HS-5 (cell line): ENCODE measurements at places on chromosomes 12 and 14.

GRCh38 chr12:41919526-41920261 is 225.0 kb downstream of the GXYLT1 start:
- DNase-seq, result no peak

DNA sequence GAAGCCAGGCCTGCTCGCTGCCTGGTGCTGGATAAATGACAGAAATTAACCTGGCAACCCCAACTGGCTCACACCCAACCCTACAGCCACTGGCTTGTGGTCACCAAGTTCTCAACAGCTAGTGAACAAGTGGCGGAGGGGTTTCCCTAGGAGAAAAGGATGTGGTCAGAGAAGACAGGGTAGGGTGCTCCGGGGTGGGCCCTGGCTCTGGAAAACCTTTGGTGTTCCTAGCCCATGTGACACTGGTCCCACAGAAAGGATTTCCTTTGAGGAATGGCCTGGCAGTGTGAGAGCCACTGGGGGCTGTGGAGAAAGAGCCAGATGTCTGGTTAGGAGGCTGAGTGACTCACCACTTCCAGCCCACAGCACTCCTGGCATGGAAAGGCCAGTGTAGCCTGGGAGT is 8.7 kb downstream of the SYNE3 start:
- no peak for DNase-seq

GRCh38 chr12:125284945-125285685 is 219.9 kb downstream of the AACS start:
- no peak for DNase-seq

DNA sequence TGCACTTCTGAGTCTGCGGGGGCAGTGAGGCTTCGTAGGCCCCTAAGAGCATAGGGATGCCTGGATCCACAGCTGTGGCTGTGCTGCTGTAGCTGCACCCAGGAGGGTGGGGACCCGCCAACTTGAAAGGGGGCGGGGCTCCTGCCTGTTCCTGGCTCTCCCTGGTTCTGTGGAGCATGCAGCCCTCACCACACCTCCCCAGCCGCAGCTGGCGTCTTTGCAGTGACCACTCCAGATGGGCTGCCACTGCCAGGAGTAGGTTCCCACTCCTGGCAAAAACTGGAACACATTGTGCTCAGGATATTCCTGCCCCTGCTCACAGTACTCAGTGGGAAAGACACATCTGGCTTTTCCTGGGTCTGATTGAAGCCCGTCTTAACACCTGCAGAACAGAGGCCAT is 35.8 kb downstream of the TIMELESS start:
- DNase-seq, result no peak

DNA sequence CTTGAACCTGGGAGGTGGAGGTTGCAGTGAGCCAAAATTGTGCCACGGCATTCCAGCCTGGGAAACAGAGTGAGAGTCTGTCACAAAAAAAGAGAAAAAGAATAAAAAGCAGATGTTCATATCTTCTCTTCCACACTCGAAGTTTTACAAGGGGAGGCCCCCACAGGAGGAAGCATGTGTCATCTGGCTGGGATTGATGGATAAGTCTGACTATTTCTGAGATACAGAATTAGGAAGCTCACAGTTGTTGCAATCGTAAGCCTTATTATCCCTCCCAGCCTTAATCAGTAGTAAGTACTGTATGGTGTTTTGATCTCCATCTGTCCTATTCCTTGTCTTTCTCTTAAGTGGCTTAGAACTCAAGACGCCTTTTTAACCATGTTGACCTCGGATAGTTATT is 31.9 kb upstream of the RASSF8 start:
- DNase-seq, result no peak

- DNase-seq, result no peak
Observed at GRCh38 chr12:132021031-132021871, 71.5 kb downstream of the EP400 start.

GRCh38 chr12:97109441-97109840 is 202.4 kb downstream of the NEDD1 start:
- no peak for DNase-seq

GRCh38 chr14:68380329-68380741 is 412.5 kb downstream of the ZFP36L1 start:
- no peak for DNase-seq

GRCh38 chr12:50934371-50934851 is 17.9 kb upstream of the HIGD1C start:
- no peak for DNase-seq

DNA sequence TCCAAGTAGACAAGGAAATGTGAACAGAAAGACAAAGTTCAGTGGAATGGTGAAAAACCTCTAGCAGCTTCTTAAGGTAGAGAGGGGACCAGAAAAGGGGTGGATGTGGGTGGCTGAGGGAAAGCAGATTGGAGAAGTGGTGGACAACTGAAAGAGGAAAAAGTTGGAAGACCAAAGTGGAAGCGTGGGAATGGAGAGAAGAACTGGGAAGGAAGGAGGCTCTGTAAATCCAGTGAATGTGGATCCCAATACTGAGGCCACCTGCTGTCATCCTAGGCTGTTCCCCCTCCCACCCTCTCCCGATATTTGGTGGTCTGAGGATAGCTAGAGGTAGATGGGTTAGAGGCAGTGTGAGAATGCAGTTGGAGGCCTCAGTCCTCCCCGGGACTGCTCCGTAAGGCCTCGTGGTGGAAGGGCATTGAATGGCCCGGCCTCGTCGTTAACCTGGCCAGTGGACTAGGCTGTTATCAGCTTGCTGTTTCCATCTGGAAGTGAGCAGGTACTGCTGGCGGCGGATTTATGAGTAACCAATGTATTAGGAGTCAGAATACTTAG is 822 bp upstream of the POU6F1 start:
- DNase-seq, result no peak

DNA sequence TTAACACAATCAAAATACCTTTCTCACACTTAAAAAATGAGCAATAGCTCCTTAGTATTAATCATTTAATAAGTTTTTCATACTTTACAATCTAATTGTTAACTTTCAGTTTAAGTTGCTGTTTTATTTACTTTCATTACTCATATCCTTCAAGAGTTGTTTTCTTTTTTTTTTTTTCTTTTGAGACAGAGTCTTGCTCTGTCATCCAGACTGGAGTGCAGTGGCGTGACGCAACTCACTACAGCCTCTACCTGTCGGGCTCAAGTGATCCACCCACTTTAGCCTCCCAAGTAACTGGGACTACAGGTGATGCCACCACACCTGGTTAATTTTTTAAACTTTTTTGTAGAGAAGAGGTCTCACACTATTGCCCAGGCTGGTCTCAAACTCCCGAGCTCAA is 16.1 kb downstream of the ZBTB1 start:
- DNase-seq, result no peak

DNA sequence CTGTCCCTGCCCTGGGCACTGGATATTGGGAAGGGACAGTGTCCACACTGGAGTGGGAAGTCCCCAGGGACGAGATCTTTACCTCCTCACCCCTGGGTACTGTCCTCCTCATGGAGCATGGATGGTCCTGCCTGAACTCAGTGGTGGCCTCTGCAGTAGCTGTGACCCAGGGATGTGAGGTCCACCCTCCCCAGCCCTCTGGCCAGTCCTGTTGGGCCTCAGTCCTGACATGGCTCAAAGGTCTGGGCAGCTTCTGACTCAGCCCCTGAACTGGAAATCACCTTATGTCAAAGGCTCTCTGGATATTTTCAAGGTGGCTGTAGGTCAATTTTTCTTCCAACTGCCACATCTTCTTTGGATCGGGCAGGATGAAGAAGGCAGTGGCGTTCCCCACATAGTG is 24.4 kb downstream of the SERPINA1 start:
- no peak for DNase-seq

GRCh38 chr12:54282949-54283593 is 2.5 kb downstream of the HNRNPA1 start:
- no peak for DNase-seq

- no peak for DNase-seq
Observed at GRCh38 chr12:26318661-26319068, 123.3 kb downstream of the SSPN start.

DNA sequence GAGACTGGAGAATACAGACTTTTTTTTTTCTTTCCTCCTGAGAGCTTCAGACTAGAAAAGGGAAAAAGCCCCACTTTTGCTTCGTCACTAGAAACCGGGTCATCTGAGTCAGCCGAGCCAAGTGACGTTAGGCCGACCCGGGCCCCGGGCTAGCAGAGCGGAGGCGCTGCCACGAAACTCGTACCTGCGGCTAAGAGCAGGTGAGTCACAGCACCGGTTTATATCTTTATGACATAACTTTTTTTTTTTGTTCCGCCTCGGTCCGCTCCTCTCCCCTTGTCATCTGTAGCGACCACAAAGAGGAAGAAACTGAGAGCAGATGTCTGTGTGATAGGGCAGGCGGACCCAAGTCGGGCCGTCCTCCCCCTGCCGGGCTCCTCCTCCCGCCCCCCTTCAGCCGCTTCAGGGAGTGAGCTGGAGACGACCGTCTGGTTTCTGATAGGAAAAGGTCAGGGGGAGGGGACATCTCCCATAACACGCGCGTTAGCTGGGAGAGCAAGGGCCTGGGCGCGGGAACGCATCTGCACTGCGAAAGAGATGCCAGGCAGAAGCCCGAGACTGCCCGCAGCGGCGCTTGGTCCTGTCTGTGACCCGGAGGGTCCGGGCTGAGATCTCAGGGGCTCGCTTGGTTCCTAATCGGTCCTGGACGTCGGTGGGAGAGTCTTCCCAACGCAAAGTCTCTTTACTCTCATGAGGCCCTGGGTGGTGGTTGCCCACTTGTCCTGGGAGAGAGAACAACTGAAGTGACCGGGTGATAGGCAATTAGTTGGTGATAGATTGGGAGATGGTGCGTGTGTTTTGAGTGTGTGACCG is 586 bp downstream of the TTC6 start:
- no peak for DNase-seq

- DNase-seq, result no peak
Observed at GRCh38 chr14:25026476-25027137, 23.3 kb downstream of the STXBP6 start.

GRCh38 chr12:128353301-128353700 is 86.3 kb downstream of the TMEM132C start:
- DNase-seq, result no peak

DNA sequence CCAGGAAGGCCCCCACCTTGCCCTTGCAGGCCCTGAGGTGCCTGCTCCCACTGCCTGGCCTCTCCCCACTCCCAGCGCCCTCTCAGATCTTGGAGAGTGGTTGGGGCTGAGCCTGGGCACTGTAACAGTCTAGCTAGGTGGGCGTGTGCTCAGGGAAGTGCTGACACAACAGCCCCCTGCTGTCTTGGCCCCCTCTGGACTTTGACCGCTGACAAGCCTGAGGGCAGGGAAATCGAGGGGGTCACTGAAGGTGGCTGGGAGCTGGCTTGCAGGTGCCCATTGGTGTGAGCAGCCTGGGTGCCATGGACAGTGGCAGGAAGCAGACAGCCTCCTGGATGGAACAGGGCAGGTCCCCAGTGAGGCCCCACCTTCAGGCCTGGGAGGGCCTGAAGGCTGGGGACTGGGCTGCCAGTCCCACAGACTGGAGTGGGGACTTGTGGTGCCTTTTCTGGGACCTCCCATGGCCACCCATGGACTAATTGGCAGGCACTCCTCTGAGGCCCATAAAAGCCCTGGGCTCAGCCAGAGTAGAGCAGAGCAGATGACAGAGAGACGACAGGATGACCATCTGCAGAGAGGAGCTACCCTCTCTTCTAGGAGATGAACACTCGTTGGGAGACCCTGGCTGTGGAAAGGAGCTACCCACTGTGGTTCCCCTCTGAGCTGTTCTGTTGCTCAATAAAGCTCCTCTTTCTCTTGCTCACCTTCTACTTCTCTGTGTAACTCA is 158.6 kb upstream of the SLC38A2 start:
- no peak for DNase-seq

DNA sequence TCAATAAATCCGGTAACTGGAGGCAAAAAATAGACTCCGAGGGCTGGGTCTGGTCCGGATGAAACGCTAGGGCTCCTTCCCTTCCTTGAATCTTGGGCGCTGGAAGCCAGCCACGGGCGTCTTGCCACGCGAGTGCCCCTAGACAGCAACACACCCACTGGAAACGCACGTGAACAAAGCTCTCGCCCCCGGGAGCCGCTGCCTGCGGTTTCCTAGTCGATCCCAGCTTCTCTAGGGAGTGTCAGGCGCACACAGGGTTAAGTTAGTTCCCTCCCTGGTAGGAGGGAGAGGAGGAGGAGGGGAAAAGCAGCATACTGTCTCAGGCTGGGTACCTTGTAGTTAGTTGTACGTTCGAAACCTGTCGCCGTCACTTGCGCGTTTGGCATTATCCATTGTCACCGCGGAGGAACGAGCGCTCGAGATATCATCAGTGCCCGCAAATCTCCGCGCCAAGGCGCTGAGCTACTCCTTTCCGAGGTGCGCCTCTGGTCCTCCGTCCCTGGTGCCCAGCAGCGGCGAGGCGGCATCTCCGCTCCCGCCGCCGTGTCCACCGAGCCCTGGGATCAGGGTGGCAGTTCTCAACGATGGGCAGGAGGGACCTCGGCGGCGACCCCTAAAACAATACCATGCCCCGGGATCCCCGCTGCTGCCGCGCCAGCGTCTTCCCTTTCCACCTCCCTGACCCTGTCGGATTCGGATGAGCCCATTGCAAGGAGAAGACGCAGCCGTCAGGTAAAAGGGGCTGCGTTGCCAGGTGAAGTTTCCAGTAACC is at the start of gene FLRT2:
Gene FLRT2 (plus strand): TSS at position 342 of the 772 bp plus-strand sequence. CDS start 91,371 bp downstream, outside the sequence.
- no peak for DNase-seq

- no peak for DNase-seq
Observed at GRCh38 chr14:79248126-79248525, 963.2 kb downstream of the DIO2 start.

GRCh38 chr12:84803661-84804060 is 108.9 kb downstream of the SLC6A15 start:
- no peak for DNase-seq

DNA sequence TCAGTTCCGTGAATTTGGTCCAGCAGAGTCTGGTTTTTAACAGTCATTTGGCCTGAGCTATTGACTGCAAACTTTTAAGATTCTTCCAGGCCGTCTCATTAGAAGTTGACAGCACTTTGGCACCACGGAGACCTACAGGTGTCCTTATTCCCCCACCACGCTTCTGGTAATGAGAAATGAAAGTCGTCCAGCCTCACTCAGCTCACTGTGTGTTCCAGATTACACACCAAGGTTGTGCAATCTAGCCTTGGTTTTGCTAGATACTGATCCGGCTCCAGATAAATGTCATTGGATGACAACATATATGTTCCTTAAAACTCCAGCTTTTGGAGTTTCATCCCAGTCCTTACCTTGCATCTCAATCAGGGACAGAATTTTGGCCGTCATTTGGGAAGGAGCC is 210.4 kb downstream of the CHST11 start:
- DNase-seq, result no peak
